ENCODE measurements at places on chromosomes 5 and 9.

- peak; percentile 87 for DNase-seq
These were observed 5.1 kb downstream of the RGS14 start for GRCh38 chr5:177362610-177363507.

GRCh38 chr9:89353989-89354388 lies 35.7 kb downstream of the SECISBP2 start:
- no peak for DNase-seq

- no peak for DNase-seq
These were observed 343.0 kb upstream of the SGCD start for GRCh38 chr5:155983954-155984353.

DNA sequence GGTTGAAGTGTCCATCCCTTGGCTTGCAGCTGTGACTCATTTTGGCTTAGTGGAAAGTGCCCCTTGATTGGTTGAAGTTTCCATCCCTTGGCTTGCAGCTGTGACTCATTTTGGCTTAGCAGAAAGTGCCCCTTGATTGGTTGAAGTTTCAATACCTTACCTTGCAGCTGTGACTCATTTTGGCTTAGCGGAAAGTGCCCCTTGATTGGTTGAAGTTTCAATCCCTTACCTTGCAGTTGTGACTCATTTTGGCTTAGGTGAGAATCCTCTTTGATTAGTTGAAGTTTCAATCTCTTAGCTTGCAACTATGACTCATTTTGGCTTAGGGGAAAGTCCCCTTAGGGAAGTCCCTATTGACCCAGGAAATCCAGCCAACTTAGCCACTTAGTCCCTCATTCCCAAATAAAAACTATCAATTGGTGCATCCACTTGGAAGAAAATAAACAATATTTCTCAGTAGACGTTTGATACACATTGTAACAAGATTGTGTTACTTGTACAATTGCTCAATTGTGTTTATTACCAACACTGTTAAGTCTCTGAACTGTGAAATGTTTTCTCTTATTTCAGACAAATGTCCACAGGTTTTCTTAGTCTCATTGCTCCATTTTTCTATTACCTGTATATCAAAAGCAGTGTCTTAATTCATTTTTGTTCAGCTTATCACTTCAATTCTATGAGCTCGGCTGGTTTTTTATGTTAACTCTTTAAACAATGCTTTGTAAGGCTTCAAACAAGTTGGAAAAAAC lies 2308.8 kb upstream of the ACO1 start:
- DNase-seq: no peak

- no peak for DNase-seq
These were observed 59.2 kb downstream of the ZDHHC21 start for GRCh38 chr9:14633906-14634565.

- no peak for DNase-seq
These were observed 34.7 kb upstream of the RASEF start for GRCh38 chr9:83097633-83098032.

- no peak for DNase-seq
These were observed 35.4 kb downstream of the FAXDC2 start for GRCh38 chr5:154815025-154815424.

DNA sequence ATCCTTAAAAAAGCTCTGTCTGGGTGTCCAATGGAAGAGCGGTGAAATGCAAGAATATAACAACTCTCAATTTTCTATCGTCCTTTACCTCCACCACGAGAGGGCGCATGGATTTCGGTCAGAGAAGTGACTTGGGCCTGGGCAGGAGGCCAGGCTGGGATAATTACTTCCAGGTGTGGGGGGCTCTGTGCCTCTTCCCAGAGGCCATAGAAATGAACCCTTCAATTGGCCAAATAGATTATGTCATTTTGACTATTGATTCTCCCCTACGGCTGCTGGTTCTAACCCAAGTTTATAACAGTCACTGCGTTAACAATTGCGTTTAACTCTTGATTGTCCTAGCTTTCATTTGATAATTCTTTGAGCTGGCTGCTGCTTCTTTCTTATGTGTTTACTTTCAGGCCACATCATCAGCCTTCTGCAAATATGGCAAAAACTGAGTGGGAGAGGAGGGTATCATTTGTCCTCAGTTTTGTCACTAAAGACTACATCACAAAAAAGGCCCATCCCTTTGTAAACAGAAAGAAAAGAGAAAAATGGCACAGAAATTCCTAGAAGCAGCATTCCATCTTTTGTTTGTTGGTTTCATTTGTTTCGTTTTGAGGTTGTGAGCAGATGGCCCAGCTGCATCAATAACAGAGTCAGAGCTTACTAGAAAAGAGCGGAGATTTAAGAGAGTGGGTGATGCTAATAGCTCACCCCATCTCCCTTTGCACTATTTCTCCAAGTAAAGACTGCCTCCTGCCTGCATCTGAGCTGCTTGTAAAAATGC lies 45.4 kb upstream of the ZFR start:
- peak; percentile 91 for DNase-seq

DNA sequence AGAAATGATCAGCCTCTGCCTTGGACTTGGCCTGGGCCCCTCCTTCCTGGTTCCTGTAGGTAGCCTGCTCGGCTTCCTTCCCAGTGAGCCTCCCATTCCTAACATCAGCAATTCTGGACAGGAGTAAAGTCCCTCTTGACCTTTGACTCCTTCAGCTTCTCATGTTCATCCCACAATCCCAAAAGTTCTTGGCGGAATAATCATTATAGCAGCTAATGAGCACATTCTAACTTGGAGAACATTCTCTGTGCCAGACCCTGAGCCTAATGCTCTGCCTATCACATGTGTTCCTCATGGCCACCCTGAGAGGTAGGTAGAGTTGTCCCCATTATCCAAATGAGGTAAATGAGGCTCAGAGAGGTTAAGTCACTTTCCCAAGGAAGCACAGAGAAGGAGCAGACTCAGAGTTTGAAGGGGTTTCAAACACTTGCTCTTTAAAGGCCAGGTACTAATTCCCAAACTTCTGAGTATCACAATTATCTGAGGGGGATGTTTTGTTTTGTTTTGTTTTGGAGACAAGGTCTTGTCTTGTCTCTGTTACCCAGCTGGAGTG lies 21.2 kb downstream of the SWI5 start:
- DNase-seq: no peak

DNA sequence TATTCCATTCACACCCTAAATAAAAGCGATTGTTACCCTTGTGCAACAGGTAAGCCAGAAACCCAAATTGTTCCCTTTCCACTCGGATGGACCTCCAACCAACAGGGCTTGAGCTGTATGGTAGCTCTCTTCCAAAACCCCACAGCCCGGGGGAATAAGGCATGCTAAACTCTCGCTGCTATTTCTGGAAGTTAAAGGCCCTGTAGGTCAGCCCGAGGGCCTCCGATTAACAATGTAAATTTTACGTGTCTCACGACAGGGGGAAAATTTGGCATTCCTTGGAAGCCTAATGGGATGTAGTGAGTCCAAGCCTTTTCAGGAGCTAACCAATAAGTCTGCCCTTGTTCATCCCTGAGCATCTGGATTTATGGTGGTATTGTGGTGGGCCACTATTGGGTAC lies 26.0 kb downstream of the CNOT8 start:
- peak; percentile 47 for DNase-seq

- DNase-seq: no peak
These were observed 409.4 kb downstream of the DMRTA1 start for GRCh38 chr9:22855980-22856379.

DNA sequence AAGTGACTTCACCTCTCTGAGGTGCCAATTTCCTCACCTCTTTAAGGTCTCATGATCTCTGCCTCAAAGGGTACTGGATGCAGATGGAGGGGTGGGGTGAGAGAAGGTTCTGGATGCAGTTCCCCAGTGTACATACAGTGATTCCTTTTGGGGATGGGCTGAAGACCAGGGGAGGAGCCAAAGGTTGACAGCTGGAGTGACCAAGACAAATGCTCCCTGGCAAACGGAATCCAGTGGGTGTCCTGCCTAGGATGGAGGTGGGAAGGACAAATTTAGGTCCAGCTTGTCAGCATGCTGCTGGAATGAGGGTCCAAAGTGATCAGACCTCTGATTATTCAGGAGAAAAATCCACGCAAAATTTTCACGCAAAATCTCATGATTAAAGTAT lies 7.3 kb upstream of the LMX1B start:
- no peak for DNase-seq

DNA sequence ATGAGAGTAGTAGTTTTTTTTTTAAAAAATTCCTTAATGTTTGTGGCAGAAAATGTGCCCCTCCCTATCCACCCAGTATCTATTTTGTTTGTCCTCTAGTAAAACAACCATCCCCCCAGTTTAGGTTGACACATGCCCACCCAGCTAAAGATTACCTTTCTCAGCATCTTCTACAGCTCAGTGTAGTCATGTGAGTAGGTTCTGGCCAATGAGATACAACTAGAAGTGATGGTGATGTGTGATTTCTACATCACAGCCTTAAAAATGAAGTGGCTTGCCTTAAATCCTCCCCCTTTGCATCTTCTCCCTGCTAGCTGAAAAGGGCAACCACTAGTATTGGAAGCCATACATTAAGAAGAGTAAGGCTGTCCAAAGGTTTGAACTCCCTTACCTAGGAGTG lies 14.9 kb downstream of the CHD1 start:
- no peak for DNase-seq

GRCh38 chr5:132207778-132208177 lies 19.9 kb downstream of the P4HA2 start:
- peak; percentile 30 for DNase-seq

- DNase-seq: no peak
These were observed 71.6 kb upstream of the RNU6ATAC start for GRCh38 chr9:134236001-134236421.

- DNase-seq: no peak
These were observed 226.8 kb downstream of the CETN3 start for GRCh38 chr5:90182726-90183125.

GRCh38 chr9:90741036-90741435 lies 60.6 kb upstream of the SYK start:
- no peak for DNase-seq

DNA sequence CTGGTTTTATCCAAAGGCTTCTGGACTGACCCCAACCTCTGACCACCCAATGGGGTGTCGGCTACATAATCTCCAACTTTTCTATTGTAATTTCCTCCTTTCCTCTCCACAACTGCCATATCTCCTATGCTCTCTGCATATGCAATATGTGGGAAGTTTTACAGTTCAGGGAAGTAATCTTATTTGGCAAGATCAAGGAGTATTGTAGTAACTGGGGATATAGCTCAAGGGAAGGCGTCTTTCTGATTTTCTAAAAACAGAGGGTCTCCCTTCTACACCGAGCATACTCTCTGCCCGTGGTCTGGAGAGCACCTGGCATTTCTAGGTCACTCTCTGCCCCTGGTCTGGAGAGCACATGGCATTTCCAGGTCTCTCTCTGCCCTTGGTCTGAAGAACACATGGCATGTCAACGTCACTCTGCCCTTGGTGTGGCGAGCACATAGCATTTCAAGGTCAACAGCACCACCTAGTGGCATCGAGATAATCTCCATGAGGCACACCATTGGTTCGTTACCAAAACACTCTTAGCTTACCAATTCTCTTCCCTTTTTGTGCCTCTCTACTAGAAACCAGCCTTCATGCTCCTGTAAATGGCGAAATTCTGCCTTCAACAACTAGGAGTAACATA lies 616.4 kb upstream of the NUDT12 start:
- DNase-seq: peak; percentile 82

DNA sequence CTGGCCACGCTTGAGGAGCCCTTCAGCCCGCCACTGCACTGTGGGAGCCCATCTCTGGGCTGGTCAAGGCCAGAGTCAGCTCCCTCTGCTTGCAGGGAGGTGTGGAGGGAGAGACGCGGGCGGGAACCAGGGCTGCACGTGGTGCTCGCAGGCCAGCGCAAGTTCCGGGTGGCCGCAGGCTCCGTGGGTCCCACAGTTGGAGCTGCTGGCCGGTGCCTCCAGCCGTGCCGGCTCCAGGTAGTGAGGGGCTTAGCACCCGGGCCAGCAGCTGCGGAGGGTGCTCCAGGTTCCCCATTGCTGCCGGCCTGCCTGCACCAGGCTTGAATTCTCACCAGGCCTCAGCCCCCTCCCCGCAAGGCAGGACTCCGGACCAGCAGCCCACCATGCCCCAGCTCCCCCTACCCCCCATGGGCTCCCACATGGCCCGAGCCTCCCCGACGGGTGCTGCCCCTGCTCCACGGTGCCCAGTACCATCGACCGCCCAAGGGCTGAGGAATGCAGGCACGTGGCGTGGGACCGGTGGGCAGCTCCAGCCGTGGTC lies 192.8 kb upstream of the IZUMO3 start:
- DNase-seq: no peak

GRCh38 chr9:129367287-129367686 lies 189.2 kb upstream of the IER5L start:
- DNase-seq: no peak

DNA sequence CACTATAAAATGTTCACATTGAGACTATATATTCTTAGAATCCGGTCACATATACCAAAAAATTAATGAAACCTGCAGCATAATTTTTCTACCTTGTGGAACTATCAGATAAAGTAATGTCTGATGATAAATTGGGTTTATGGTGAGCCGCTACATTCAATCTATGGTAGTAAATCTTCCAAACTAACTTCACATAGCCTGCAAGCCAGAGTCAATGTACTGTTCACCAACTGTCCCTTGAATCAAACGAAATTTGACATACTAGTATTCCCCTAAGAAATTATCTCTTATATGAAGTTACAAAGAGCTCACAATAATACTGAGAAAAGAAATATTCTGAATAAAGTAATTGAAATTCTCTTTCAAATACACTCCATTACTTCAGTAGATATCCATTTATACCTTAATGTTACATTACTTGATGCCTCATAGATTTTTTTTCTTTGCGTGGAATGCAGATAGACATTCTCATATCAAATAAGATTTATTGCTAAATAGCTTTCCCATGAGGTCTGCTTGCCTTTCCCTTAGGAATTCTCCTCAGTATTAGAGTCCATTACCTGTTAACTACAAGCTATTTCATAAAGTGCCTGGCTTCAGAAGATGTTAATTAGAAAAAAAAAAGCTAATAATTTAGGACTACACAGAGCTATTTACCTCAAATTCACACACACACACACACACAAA lies 169.5 kb downstream of the PTPRD start:
- no peak for DNase-seq

GRCh38 chr5:79990205-79990597 lies 861 bp downstream of the MTX3 start:
- DNase-seq: no peak

DNA sequence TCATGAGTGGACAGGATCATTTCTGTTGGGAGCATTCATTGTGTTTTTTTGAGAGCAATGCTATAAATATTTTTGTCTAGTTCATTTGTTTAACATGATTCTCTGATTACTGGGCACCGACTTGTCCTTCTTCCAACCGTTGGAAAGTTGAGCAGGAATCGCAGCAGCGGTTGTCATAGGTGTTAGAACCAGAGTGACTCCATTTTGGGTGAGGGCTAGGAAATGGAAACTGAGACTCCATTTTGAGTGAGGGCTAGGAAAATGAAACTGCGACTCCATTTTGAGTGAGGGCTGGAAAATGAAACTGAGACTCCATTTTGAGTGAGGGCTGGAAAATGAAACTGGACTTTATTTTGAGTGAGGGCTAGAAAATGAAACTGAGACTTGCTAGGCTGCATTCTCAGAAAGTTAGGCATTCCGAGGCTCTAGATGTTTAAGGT lies 100.6 kb downstream of the ICE1 start:
- peak; percentile 34 for DNase-seq

GRCh38 chr9:89400403-89401116 lies 82.3 kb downstream of the SECISBP2 start:
- DNase-seq: no peak

GRCh38 chr9:4833781-4834560 lies 41.2 kb downstream of the RCL1 start:
- DNase-seq: no peak

Measured in GM23338 (cell line).